ENCODE measurements at places on chromosomes 6 and 20.

- no peak for DNase-seq
Measured at GRCh38 chr20:37896932-37897548, 5.9 kb upstream of the VSTM2L start.

- no peak for DNase-seq
Measured at GRCh38 chr6:170155464-170156196, 135.2 kb downstream of the DLL1 start.

DNA sequence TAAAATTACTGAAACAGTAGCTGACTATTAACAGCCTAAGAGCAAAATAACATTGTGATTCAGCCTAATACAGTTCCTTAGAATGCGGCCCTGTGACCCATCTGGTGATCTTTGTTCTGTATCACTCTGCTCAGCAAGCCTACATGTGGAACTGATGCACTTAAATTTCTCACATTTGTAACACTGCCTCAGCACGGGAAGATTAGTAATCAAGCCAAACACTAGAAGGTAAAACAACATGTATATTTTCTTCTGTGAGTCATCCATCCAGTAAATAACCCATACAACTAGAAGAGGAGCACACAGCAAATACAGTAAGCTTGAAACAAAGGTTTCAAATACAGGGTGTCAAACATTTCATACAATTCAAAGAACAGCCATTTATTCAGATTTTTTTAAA lies 189.7 kb upstream of the NOX3 start:
- DNase-seq: no peak

DNA sequence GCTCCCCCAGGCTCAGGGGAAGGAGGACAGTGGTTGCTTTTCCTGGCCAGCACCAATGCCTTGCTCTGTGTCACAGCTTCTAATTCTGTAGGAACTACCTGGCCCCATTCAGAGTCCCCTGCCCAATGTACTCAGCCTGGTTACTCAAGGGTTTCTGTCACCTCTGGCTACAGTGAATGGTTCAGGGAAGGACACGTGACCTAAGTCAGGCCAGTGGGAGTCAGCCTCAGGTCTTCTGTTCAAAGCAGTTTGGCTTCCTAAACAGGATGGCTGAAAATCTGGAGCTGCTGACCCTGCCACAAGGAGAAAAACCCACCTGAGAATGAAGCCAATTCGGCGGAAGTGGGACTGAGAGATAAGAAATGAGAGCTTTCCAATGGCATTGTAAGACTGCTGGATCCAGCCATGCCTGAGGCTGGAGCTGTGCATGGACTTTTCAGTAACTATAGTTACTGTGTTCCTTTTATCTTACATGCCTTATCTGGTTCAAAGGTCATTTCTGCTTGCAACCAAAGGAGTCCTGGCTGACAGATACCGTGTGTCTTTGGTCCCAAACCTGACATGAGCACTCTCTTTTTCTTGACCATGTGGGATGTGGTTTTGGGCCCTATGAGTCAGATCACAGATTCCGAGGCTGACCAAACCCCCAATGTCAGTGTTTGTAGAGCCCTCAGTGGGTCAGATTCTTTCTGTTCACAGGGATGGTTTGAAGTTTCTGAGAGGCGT lies 104.3 kb downstream of the SULF2 start:
- DNase-seq: no peak

DNA sequence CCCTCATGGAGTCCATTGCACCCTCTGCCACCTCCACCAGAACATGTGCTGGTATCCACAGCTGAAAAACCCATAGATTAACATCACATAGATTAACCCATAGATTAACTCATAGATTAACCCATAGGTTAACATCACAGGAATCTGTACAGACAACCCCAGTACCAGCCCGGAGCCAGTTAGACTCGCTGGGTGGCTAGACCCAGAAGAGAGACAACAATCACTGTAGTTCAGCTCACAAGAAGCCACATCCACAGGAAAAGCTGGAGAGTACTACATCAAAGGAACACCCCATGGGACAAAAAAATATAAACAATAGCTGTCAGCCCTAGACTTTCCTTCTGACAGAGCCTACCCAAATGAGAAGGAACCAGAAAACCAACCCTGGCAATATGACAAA lies 25.1 kb downstream of the SERPINB9 start:
- no peak for DNase-seq

- peak; percentile 52 for DNase-seq
Measured at GRCh38 chr20:57435498-57436222, 44.5 kb downstream of the RBM38 start.

GRCh38 chr20:58956078-58956477 lies 25.0 kb upstream of the NELFCD start:
- DNase-seq: peak; percentile 61

DNA sequence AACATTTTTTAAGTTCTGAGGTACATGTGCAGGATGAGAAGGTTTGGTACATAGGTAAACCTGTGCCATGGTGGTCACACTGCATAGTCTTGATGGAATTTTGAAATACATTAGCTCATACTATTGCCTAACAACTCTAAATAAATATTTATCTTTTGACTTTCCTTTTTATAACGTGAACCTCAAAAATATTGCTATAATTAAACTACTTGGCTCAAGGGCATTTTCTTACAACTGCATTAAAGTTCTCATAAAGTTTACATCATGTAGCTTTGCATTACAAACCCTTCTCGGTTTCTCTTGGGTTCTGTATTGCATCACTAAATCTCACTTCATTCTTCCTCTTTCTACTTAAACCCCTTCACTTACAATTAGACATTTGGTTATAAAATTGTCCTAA lies 636.0 kb upstream of the PTCHD4 start:
- peak; percentile 21 for DNase-seq

DNA sequence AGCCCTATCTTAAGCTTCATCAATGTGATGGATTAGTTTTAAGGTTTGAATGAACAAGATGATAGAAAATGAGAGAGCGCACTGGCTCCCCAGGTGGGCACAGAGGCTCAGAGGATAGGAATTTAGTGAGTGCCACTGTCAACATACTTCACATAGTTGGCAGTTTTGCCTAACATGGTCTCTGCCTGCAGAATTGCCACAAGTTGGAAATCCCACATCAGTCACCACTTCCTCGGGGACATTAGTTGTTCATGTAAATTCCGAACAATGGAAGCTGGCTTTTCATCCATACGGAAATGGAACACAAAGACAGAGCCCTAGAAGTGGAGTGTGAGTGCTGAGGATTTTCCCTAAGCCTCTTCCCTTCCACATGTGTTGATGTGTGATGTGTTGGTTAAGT lies 123.9 kb upstream of the PHACTR1 start:
- peak; percentile 81 for DNase-seq

GRCh38 chr20:60117065-60117464 lies 158.8 kb downstream of the CDH26 start:
- peak; percentile 72 for DNase-seq

DNA sequence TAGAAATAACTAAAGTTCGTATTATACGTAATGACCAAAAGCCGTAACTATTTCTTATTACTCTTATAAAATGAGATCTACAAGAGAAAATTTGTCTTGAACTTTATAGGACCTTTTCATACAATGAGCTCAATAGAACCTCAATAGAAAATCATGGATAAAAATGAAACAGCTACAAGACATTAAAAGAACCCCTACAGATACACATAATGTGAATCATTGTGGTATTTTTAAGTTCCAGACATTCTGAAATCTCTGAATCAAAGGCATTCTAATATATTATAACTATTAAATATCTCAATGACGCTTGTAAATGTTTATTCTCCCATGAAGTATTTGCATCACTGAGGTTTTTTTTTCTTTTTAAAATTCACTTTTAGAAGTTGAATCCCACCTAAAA lies 22.2 kb upstream of the POU3F2 start:
- no peak for DNase-seq
